ENCODE measurements at places on chromosomes 3 and 15.

- no peak for DNase-seq
Measured at GRCh38 chr15:31065824-31066223, 35.7 kb downstream of the TRPM1 start.

DNA sequence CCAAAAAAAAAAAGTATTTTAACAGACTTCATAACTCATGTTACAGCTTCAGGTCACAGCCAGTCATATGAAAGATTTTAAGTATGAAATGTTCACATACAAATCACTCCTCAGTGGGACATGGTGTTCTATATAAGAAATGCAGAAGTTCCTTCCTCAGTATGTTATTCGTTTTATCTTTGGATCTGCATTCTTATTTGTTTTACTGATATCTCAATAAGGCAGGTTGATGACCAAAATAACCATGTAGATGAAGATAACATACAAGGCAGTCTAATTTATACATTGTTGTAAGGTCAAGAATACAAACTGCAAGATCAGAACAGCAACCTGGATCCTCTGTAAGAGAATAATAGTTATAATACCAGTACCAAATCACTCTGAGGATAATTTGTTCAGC lies 75.6 kb downstream of the CHAC1 start:
- no peak for DNase-seq

DNA sequence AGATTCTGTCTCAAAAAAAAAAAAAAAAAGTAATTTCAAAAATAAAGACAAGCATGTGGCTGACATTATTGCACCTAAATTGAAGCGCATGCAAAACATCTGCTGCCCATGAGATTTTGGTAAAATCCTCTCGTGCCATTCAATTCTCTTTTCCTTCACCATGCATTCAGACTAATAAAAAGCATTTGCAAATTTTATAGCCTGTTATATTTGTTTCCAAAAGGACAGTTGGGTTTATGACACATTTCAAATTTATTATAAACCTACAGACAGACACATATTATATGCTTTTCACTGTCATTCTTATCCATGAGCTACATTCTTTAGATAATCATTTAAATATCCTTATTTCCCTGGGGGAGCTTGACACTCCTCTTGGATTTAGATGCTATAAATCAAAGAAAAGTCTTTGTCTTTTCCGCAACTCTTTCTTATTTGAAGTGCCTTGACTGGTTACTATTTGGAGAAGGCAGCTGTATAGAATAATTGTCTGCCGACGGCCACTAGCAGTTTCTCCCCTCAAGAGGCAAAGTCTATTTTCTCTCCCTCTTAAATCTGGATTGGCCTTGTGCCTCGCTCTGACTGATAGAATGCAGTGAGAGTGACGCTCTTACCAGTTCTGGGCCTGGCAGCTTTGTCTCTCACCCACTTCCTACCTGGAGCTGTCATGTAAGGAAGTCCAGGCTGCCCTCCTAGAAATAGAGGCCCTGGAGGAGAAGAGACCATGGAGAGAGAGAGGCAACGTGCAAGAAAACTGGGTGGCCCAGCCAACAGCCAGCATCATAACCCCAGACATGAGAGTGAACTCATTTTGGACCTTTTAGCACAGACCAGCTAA lies 6.8 kb upstream of the LRIG1 start:
- no peak for DNase-seq

GRCh38 chr3:25884981-25885380 lies 95.1 kb downstream of the OXSM start:
- DNase-seq, result no peak

DNA sequence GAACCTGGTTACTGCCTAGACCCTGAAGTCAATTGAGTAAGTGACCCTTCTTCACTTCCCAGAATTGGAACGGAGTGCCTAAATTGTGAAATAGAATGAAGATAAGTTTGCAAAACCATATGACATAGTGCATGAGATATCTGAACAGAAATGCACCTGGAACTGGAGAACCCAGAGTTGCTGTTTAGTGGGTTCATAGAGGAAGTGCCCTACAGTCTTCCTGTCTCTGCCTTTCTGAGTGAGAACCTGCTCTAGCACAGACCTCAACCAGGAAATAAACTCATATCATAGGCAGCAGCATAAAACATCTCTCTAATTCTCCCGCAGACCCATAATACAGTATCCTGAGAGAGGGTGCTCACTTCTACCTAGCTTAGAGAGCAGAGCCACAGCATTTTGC lies 82.9 kb downstream of the EOMES start:
- DNase-seq, result no peak

GRCh38 chr15:27764339-27764738 lies 334.8 kb downstream of the OCA2 start:
- no peak for DNase-seq

DNA sequence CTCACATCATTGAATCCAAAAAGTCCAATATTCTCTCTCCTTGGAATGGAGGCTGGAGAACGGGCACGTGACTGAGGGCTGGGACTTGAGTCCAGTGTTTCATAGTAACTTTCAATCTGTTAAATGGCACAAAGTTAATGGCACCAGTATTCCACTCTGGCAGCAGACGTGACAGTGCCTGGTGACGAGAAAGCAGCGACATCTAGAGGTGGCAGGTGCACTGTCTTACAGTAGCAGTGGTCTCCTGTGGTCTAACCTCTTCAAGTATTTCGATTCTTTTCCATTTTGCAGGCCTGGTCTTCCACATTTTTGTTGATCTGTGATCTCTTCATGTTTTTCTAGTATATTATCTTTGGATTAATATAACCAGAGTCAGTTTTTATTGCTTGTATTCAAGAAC lies 107.1 kb downstream of the OXSM start:
- DNase-seq, result no peak

GRCh38 chr15:99536422-99537040 lies 29.3 kb upstream of the MEF2A start:
- DNase-seq, result no peak

- DNase-seq, result no peak
Measured at GRCh38 chr3:144033240-144033589, 61.6 kb downstream of the DIPK2A start.

DNA sequence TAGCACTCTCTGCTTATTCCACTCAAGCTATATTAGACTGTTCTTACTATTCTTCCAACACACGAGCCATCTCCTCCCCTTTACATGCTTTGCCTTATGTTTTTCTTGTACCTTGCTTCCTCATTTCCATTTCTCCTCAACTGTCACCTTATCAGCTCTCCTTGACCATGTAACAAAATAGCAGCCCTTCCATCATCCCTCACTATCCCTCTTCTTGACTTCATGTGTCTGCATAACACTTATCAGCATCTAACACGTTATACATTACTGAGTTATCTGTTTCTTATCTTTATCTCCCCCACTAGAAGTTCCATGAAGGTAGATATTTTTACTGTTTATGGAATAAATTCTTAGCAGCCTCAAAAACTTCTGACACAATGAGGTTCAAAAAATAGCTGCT lies 45.3 kb downstream of the TRPM7 start:
- DNase-seq, result no peak

DNA sequence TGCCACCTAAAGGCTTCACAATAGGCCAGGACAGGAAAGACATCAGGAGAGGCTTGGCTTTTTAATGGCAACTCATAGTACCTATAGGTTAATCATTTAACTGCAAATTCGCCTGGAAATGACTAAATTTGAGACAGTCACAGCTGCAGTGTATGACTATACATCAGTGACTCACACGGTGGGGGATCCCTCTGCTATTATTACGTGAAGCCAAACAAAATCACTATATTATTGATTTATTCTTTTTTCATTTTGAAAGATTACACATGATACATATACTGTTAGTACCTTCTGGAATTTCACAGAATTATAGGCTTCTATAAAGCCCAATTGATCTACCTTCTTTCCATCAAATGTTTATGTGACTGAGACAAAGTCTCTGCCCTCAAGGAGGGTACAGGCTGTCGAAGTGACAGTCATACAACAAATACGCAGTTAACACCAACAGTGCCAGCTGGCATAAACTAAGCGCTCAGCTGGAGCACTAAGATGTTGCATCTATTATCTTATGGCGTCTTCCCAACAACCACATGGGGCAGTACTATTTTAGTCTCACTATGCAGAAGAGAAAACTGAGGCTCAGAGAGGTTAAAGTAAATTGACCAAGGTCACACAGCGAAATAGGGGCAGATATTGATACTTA lies 82.0 kb upstream of the LMOD3 start:
- DNase-seq, result no peak

- no peak for DNase-seq
Measured at GRCh38 chr3:64352639-64352992, 127.3 kb upstream of the PRICKLE2 start.

- DNase-seq, result no peak
Measured at GRCh38 chr3:79383402-79384012, 384.3 kb downstream of the ROBO1 start.

DNA sequence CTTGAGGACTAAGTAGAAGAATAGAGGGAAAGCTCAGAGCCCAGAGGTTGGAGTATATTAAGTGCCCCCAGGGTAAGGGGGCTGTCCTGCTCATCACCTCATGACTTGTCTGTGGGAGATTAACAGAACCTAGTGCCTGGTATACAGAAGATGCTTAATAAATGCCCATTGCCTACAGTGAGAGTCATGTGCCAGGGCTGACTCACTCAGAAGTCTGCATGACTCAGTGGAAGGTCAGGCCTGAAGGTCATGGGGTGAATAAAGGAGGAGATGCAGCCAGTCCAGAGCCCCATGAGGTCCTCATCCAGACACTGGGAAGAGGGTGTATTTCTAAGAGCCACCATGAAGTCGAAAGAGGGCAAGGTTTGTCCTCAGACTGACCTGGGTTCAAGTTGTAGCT lies 62.5 kb upstream of the TLE3 start:
- no peak for DNase-seq

DNA sequence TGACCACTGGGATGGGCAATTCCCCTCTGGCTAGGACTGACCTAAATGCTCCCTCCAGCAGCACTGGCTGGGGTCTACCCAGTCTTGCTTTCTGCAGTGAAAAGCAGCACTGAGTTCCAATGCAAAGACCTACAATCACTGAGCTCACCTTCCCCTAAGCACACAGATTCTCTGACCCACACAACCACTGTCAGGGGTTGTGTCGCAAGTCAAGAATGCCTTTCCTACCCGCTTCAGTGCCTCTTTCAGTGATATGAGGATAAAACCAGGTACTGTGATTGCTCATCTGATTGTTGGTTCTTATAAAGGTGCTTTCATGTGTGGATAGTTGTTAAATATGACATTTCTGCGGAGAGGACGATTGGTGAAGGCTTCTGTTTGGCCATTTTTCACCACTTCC lies 345.6 kb downstream of the GAP43 start:
- no peak for DNase-seq

GRCh38 chr3:90080988-90081387 lies 973.6 kb downstream of the EPHA3 start:
- no peak for DNase-seq

GRCh38 chr3:72896996-72897757 lies 9.3 kb downstream of the GXYLT2 start:
- no peak for DNase-seq

- no peak for DNase-seq
Measured at GRCh38 chr15:75104804-75105557, 81.6 kb downstream of the PPCDC start.

DNA sequence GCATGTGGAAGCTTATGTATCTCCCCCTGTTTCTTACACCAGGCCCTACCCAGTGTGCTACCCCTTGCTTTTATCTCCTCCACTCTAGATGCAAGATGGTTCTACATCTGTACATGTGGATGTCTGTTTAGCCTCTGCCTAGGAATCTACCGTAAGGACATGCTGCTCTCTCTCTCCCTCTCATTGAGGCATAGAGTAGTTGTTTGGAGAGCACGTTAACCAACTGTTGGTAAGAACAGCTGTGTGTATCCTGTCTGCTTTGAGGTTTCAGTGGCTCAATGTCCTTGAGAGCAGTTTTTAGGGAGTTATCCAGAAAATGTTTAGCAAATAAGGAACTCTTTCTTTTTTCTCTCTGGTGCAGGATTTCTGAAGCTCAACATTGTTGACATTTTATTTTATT lies 152.8 kb downstream of the DNAJB8 start:
- DNase-seq, result no peak

DNA sequence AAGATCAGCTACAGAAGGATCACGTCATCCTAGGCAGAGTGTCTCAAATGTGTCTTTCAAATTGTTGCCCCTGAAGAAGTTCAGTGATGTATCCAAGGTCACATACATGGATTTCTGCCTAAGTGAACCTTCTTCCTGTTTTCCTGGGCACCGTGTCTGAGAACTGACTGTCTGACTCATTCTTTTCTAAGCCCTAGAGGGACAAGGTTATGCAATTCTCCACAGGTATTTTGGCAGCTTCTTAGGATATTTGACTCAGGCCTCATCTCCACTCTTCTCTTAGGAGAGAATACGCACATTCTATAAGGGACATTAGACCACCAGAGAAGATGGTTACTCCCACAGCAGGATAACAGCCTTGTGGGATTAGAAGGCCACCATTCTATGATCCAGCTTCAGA lies 391.9 kb upstream of the THBS1 start:
- DNase-seq, result no peak

DNA sequence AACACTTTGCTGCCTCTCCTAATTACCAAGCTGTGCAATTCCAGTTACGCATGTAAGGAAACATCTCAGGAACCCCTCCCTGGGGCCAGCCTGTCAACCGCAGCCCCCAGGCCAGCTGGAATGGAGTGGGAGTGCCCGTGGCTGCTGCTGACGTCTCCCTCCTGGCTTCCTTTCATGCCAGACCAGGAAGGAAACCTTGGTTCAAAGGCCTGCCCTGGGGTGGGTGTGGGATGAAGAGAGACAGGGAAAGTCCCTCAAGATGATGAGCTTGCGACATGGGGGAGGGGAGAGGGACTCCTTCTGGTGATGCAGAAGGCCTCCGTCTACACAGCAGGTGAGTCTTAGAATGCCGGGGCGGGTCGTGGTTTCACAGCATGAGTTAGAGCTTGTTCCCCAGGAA lies 11.4 kb upstream of the CYP11A1 start:
- no peak for DNase-seq

DNA sequence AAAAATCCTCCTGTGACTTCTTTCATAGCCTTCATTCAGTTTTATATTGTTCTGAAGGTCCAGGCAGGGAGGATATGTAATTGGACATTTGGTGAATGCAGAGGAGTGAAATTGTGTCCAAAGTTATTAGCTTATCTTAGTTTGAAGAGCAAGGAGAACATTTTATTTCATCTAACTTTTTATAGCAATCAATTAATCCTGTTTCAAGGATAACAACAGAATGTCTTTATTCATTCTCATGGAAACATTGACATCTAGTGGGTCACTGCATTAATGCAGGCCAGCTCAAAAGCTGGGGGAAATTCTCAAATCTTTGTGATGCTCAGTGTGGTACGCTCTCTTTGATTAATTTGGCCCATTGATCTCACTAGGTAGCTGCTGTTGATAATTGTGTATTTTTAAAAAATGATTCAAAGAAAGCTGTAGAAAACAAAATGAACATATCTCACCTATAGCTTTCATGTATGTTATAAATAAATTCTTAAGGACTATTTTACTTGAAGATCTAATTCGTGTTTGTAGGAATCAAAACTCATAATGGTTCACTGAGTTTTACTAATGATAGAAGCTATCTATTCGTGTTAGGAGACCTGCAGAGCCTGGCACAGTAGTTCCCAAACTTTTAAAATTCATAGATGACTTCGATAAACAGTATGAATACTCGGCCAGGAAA lies 150.8 kb upstream of the KCNMB2 start:
- no peak for DNase-seq

GRCh38 chr15:48463366-48463880 lies 132.2 kb downstream of the DUT start:
- no peak for DNase-seq

Data from cortex of kidney (tissue), 1 donor.